AG08395 (cell line): ENCODE measurements at places on chromosomes 11 and 22.

- DNase-seq = no peak
Observed at GRCh38 chr11:70610566-70611565, 212.5 kb downstream of the CTTN start.

- peak; percentile 80 for DNase-seq
Observed at GRCh38 chr22:27220339-27220738, 563.0 kb downstream of the MIAT start.

DNA sequence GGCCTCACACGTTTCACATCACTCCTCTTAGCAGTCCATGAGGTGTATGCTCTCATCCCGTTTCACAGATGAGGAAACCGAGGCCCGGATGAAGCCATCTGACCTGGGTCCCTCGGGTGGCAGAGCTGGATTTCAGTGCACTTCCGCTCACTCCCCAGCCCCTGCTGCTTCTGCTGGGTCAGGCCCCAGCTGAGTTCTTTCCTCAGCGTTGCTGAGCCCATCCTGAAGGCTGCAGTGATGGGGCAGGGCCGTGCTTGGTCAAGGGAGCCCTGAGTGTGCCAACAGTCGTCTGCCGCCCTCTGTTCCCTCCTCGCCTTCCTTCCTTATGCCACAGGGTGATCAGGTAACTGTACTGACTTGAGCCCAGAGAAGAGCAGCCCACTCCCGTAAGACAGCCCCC, 12.1 kb downstream of the TRMU start:
- no peak for DNase-seq

GRCh38 chr11:112580864-112581263, 320.2 kb upstream of the PLET1 start:
- DNase-seq = no peak

DNA sequence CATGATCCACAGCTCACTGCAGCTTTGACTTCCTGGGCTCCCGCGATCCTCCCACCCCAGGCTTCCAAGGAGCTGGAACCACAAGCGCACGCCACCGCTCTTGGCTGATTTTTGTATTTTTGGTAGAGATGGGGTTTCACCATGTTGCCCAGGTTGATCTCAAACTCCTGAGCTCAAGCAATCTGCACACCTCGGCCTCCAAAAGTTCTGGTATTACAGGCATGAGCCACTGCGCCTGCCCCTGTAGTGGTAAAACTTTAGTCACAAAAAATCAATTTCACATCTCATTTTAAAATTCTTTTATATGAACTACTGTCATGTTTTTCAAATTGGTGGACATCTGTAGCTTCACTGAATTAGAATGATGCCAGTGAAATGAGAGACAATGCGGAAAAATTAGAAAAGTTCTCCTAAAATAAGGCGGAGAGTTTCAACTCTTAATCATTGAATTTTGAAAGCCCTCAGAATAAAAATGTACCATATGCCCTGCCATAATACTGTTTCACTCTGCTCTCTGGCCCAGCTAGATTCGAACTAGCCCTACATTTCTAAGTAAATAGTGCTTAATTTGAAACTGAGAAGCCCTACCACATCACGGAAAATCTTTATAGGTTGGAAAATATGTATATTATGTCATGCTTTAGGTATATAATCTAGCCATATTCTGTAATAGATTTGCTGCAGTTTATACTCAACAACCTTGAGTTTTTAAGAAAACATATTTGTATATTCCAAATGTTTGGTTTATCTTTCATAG, 78.7 kb downstream of the HORMAD2 start:
- no peak for DNase-seq

DNA sequence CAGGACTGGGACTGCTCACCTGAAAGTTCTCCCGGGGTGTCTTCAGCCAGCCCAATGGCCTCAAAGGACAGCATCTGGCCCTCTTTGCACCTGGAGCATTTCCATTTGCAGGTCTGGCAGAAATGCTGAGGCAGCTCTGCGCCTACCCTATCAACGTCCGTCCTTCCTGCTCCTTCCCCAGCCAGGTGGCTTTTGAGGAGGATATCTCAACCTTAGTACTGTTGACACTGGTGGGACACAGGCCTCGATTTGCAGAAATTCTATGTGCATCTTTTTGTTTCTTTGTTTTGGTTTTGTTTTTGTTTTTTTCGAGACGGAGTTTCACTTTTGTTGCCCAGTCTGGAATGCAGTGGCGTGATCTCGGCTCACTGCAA, 5.0 kb downstream of the MOGAT2 start:
- no peak for DNase-seq

DNA sequence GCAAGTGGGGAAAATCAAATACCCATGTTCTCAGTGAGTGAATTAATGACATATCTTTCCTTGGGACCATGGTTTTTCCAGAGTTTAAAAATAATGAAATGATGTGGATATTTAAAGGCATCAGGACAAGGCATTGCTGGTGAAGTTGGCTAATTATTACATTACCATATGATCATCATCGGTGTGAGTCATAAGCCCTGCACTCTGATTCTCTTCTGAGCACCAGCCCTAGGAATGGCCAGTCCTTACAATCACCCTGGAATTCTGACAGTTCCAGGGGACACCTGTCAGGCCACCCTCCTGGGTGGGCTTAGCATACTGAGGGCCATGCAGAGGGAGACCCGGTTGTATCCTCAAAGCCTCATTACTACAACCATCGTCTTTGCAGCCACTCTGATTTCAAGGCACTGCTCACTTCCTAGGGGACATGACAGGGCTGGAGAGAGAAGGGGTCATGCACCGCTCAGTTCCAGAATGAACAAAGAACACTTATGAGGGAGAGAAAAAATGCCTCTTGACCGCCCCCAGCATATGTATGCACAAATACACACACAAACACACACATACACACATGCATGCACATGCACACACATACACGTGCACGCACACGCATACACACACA, 365.0 kb downstream of the MIAT start:
- DNase-seq = peak; percentile 30

- DNase-seq = no peak
Observed at GRCh38 chr11:35802221-35802620, 139.6 kb downstream of the TRIM44 start.

GRCh38 chr22:47114813-47115517, 352.5 kb downstream of the TBC1D22A start:
- no peak for DNase-seq

- DNase-seq = no peak
Observed at GRCh38 chr11:102582140-102582539, 43.0 kb downstream of the MMP20 start.
